ENCODE measurements at places on chromosomes 7 and 10.

DNA sequence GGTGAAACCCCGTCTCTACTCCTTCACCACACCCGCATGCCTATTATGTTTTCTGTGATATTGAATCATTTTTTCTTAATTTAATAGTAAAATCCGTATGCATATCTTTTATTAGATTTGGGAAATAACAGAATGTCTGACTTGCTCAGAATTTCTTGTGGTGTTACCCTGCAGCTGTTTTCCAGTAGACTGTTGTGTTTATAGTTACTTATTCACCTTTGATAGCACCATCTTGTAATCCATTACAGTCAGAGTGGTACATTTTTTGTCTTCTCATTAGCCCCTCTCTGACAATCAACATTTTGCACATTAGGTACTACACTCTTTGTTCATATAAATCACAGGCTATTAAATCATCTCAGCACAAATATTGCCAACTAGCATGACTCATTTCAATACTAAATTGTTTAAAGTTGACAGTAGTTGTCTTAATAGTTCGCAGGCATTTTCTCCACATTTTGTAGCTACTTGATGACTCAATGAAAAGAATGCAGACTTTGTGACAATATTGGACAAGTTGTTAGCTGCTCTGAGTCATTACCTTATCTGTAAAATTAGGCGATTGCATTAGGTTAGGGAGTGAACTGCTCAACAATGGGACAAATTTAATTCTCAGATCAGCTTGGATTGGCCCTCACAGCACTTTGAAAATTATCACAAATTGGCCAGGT, 17.8 kb upstream of the SLC16A12 start:
- no peak for DNase-seq

- DNase-seq = no peak
Measured at GRCh38 chr7:2941216-2941859, 97.2 kb upstream of the GNA12 start.

DNA sequence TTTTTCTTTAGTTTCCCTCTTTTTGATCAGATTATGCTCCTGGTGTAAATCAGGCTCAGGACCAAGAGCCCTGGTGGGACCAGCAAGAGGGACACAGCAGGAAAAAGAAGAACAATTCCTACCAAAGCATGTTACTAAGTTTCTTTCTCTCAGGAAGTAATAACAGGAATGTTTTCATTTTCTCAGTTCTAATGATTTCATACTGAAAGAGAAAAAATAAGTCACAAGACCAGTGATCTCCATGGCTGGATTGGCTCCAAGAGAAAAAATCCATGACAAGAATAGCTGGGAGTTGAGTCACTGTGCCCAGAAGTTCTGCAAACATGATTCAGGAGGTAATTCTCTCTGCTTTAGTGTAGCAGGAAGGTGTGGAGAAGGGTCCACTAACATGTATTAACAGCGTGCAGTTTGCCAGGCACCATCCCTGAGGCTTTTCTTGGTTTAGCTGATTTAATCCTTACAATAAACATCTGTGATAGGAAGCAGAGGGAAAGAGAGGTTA, 23.8 kb upstream of the IFIT2 start:
- DNase-seq = no peak

- DNase-seq = no peak
Measured at GRCh38 chr10:60495338-60496055, 105.8 kb upstream of the ANK3 start.

DNA sequence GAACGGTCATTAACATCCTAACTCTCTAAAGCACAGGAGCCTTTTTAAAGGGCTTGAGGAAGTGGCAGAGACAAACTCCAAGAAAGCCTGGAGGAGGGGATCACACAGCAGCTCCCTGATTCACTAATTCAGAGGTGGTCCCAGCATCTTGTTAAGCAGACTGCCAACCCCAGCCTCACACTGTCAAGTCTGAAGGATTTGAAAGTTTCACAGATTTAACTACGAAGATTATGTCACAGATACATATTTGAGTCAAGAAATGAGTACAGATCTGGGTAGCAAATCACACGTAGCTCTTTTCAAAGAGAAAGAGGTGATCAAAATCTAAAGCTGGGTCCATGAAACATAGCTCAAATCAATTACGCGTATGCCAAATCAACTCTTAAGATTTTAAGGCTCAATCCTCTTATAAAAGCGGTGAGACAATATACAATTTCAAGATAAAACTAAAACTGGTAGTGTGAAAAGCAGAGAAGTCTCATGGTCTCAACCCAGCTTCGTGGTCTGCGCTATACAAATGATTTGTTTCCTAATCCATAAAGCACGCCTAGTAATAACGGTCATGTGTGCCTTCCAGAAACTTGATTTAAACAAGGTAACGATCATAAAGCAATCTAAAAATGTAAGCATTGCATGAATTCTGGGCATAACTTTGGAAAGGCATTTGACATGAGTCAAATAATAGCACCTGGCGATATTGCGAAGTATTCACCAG, 229.9 kb upstream of the MKLN1 start:
- DNase-seq = no peak

- DNase-seq = peak; percentile 30
Measured at GRCh38 chr10:118698421-118698820, 56.3 kb downstream of the CACUL1 start.

GRCh38 chr7:101386558-101387231, 24.0 kb downstream of the COL26A1 start:
- DNase-seq = no peak

- no peak for DNase-seq
Measured at GRCh38 chr7:51031791-51032515, 249.3 kb upstream of the GRB10 start.

DNA sequence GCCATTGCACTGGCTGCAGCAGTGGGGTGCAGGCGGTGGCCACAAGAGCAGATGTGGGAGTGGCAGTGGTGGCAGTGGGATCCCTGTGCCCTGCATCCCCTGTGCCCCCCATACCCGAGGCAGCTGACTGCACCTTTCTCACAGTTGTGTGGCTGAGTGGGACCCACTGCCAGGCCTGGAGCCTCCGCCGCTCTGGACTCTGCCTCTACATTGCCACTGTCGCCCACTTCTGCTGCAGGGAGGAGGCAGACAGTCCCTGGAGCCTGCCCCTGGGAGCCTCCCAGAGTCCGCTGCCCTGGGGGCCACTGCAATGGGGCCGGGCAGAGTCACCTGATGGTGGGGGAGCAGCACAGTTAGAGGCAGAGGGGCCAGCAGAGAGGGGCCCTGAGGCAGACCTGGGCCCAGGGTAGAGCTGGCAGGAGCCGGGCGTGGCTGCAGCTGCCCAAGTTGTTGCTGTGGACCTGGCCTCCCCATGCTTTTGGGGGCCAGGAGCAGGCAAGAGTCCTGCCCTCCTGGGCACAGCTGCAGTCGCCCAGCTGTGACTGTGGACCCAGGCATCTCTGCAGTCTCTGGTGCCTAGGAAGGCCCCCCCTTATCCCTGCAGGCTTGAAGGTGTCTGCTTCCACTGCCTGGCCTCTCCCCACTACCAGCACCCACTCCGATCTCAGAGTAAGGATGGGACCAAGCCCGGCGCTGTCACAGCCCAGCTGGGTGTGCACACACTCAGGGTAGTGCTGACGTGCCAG, 22.2 kb downstream of the FAM241B start:
- DNase-seq = no peak

DNA sequence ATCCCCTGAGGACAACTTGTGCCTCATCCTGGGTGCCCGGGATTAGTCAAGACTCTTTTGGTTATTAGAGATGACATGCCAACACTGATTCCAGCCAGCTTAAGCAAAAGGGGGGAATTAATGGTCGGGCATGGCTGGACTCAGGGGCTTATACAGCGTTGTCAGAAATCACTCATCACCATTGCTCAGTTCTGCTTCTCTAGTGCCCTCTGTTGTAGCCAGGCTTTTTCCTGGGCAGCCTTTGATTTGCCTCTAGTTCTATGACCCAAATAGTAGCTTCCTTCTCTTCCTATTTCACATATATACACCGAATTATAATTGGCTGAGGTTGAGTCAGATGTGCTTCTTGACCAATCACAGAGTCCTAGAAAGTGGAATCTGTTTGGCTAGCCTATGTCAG, 192.0 kb upstream of the HABP2 start:
- no peak for DNase-seq

DNA sequence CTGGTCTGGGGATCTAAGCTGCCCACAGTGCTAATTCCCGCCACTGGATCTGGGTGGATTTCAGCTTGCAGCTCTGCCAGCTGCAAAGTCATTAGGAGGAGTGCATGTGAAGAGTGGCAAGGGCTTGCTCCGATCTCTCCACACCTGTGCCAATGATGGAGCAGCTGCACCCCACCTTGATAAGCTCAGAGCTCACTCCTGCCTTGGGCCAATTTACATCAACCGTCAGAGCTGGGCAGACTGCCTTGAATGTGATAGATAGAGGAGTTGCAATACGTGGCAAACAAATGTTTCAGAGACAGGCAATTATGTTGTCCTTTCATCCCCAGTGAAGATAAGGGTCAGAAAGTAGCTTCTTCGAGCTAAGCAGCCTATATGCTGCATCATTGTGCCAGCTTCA, 379.9 kb downstream of the SH2D4B start:
- DNase-seq = no peak

DNA sequence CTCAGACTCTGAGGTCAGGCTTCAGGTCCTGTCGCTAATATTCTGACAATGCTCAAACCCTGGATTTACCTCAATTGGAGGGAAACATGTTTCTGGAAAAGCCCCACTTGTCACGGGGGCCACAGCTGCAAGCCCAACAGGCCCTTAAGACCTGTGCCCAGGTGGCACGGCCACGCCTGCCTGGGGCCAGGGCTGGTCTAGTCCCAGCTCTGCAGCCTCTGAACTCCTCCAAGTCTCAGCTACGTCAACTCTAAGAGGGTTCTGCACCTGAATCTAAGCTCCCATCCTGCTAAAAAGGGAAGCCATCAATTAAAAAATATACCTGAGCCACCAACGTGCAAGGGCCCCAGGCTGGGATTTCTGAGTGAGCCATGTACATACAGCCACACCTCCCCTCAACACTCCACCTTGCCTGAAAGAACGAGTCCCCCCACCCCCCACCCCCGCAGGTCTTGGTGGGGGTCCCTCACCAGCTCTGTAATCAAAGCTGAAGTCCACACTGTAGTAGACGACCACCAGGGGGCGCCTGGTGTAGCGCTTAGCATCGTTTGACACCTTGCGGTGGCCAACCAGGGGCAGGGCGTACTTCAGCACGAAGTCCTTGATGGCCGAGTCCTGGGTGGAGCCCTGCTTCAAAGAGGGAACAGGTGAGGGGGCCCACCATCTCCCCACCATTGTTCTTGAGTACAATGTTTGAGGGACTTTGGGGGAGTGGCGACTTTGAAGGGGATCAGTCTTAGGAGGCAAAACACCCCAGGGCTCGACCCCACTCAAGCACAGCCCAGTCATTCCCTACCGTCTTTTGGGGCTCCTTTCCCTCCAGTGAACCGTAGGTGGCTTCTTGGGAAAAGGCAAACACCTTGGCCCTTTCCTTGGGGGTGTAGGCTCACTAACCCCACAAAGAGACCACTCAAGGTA, 22.6 kb downstream of the PDIA4 start:
- peak; percentile 76 for DNase-seq

DNA sequence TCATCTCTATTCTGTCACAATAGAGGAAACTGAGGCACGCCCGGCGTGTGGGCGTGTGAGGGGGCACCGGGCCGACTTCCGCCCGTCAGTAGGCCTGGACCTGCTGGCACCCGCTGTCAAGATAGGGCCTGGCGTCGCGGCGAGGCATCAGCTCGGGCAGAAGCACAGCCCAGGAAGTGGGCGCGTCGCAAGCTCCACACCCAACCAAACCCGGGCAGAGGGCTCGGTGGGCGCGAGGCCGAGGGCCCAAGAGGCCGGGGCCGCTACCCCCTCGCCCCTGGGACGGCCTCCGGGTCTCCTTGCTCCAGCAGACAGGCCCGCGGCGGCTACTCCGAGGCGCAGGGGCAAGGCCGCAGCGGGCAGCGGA, 91.2 kb downstream of the SPAG6 start:
- no peak for DNase-seq

DNA sequence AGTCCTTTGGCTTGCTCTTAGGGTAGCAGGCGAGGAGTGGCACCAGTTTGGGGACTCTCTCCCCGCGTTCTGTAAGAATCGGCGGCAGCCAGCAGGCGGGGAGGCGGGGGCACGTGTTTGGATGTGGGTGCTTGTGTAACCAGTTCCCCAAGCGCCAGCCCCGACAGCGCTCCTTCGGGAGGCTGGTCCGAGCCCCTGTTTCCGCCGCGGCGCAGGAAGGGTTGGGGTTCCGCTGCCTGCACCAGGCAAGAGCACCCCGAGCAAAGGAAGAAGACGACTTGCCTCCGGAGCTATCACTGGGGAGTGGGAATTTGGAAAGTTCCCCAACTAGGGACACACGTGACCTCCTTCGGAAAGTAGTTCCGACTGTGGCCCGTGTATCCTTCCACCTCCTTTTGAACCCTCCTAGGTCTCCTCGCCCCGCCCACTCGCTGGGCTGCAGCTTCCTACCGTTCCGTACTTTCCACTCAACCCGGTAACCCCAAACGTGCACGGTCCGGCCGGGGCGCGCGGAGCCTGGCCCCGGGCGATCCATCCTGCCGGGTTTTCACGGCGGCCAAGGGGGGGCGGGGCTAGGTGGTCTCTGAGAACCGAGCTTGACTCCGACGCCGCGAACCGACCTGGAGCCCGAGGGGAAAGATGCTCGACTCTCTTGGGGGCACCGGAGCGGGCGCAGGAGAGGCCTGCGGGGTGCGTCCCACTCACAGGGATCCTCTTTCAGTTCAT, 1.2 kb downstream of the KLLN start:
- peak; percentile 87 for DNase-seq

DNA sequence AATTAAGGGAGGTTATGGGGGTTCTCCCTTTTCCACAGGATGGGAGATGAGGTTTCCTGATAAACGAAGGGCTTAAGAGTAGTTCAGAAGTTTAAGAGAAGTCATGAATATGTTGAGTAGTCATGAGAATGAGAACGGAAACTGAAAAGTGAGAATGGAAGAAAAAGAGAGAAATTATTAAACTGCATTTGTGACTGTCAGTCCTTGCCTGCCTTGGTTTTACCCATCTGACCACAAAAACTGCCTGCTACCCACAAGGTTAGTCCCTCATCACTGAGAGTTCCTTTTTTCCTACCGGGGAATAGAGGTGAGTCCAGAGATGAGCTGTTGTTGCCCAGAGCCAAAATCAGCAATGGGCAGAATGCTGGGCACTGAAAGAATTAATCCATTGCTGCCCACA, 174.1 kb upstream of the BET1 start:
- DNase-seq = no peak

DNA sequence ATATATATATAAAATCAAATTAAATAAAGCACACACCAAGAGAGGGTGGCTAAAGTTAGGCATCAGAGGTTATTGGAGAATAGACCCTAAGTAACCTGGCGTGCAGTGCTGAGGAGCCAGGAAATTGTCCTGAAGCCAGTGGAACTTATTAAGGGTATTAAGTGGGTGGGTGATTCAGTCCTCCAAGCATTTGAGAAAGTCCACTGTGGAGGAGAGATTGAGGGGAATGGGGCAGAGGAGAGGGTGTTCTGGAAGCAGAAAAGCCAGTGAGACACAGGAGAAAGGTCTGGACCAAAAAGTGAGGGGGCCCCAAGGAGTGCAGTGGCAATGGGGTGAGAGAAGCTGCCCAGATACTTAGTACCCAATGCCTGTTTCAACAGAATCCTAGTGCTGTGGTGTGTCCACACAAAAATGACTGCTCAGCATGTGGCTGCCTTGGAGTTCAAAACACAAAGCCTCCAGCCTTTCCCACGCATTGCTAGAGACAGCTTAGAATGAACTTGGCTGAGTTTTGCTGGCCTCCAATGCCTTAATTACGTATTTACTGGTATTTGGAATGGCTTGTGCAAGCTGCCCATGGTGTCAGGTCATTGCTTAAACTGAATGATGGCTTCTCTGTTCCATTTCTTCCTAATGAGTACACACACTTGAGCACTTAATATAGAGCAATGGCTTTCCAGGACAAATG, 44.9 kb upstream of the CHST15 start:
- no peak for DNase-seq
